ENCODE measurements at places on chromosomes 3 and 15.

DNA sequence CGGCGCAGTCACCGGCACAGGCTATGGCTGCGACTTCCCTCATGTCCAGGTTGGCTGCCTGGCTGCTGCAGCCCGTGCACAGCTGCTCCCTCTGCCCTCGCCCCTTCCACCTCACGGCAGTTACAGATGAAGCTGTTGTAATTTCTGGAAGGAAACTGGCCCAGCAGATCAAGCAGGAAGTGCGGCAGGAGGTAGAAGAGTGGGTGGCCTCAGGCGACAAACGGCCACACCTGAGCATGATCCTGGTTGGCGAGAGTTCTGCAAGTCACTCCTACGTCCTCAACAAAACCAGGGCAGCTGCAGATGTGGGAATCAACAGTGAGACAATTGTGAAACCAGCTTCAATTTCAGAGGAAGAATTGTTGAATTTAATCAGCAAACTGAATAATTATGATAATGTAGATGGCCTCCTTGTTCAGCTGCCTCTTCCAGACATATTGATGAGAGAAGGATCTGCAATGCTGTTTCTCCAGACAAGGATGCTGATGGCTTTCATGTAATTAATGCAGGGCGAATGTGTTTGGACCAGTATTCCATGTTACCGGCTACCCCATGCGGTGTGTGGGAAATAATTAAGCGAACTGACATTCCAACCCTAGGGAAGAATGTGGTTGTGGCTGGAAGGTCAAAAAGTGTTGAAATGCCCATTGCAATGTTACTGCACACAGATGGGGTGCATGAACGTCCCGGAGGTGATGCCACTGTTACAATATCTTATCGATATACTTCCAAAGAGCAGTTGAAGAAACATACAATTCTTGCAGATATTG, 13.2 kb upstream of the GNB4 start:
- no peaks in the 10 kb centered on the region for H3K4me1 ChIP-seq
- H3K27ac ChIP-seq, result no peak overlapping the region
- no peak for DNase-seq
- no peak overlapping the region for H3K4me3 ChIP-seq
- H3K36me3 ChIP-seq, result no peaks in the 10 kb centered on the region

GRCh38 chr3:67983166-67983565, 328.8 kb upstream of the SUCLG2 start:
- no peaks in the 10 kb centered on the region for H3K27me3 ChIP-seq
- no peak overlapping the region for H3K27ac ChIP-seq
- H3K36me3 ChIP-seq, result no peaks in the 10 kb centered on the region
- H3K4me3 ChIP-seq, result no peak overlapping the region

DNA sequence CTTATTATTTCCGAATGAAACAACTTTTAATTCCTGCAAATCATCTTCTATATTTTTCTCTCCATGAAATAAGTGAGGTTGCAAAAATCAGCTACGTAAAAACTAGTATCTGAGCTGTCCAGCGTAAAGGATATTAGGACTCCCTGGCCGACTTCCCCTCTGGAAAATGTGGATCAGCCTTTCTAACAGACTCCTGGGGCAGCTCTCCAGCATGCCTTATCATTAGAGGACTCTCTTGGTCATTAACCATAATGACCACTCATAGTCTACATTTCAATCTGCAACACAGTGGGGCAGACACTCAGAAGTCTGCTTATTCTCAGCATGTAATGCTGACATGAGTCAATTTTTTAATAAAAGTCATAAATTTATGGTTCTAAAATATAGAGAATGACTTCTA, 130.1 kb downstream of the MAGI1 start:
- no peak for DNase-seq
- no peaks in the 10 kb centered on the region for H3K36me3 ChIP-seq
- H3K27me3 ChIP-seq, result no peaks in the 10 kb centered on the region
- H3K27ac ChIP-seq, result no peak overlapping the region

- H3K4me1 ChIP-seq, result peaks cover 22% of the 10 kb centered on the region
- H3K4me3 ChIP-seq, result no peak overlapping the region
- no peak overlapping the region for H3K27ac ChIP-seq
- H3K27me3 ChIP-seq, result no peaks in the 10 kb centered on the region
- H3K36me3 ChIP-seq, result peaks cover 32% of the 10 kb centered on the region
Measured at GRCh38 chr3:8755564-8756237, 13.7 kb downstream of the OXTR start.

- peaks cover 4% of the 10 kb centered on the region for H3K27me3 ChIP-seq
- no peaks in the 10 kb centered on the region for H3K4me1 ChIP-seq
- no peak overlapping the region for H3K27ac ChIP-seq
- DNase-seq, result no peak
Measured at GRCh38 chr3:22990291-22991200, 212.6 kb upstream of the UBE2E2 start.

DNA sequence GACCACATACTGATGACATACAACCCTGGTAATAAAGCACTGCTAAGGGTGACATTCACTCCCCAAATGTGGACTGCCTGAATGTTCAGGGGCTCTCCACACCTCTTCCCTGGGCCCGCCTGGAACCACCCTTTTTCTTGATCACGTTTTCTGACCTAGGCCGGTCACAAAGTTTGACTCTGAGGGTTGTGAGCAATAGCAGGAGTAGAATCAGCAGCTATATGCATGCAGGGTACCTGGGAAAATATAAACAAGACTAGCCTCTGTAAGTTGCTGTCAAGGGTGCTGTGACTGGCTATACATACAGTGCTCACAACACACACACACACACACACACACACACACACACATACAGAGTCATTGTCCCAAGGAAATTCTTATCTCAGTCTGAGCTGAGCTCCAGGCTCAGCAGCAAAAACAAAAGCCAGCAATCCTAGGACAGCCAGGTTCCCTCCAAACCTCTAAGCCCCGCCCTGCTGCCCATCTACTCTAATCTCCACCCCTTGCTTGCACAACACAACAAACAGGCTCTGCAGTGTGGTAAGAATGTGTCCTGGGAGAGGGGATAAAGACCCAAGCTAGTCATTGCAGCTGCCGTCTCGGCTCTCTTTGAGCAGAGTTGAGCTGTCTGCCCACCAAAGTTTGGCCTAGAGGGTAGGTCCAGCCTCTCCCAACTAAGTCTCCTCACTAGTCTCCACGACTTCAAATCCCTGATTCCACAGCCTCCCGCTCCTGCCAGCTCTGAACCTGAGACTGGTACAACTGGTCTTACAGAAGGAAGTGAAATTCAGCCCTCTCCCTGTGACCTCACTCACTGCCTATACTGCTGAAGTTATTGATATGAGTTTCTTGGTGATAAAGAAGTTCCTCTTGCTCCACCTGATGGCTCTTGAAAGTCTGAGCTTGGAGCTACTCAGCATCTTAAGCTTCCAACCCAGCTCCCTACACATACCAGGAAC, 2.2 kb downstream of the BMF start:
- no peak overlapping the region for H3K4me3 ChIP-seq
- H3K4me1 ChIP-seq, result peaks cover 54% of the 10 kb centered on the region
- no peaks in the 10 kb centered on the region for H3K27me3 ChIP-seq
- DNase-seq, result no peak
- H3K27ac ChIP-seq, result no peak overlapping the region
- H3K36me3 ChIP-seq, result no peaks in the 10 kb centered on the region

DNA sequence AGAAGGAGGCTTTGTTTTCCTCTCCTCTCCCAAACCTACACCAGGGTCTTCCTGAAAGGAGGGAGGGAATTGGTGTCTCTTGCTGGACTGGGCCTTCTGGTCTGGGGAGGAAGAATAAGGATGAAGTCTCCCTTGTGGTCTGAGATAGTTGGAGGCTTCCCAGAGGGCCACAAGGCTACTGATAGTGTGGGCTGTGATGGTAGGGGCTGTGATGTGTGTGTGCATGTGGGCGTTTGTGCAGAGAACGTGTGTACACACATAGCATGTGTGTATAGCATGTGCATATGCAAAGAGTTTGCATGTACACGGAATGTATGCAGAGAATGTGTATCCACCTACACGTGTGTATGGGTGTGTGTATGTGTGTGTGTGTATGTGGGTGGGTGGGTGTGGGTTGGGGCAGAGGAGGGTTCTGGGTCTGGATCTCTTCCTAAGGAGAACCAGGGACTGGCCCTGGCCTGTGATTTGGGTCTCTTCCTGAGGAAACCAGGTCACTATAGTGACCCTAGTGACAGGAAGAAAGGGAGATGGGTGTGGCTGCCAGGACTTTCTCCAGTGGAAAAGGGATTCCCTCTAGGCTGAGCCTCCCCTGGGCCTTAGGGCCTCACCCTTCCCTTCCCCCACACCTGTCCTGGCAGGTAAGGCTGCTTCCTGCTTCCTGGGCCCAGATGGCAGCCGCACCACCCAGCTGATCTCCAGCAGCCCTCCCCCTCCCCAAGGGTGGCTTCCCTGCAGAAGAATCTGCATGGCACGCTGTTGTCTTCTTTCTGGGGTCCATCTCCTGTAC, 1.7 kb downstream of the FLNB start:
- H3K4me1 ChIP-seq, result peaks cover 33% of the 10 kb centered on the region
- peak overlapping the region; percentile 75 for H3K27ac ChIP-seq
- no peaks in the 10 kb centered on the region for H3K36me3 ChIP-seq
- H3K4me3 ChIP-seq, result peak overlapping the region; percentile 97
- no peak for DNase-seq

- H3K4me3 ChIP-seq, result no peak overlapping the region
- H3K36me3 ChIP-seq, result no peaks in the 10 kb centered on the region
- H3K4me1 ChIP-seq, result peaks cover 14% of the 10 kb centered on the region
- H3K27ac ChIP-seq, result no peak overlapping the region
Measured at GRCh38 chr3:13574798-13575451, 26.0 kb downstream of the FBLN2 start.

- H3K4me3 ChIP-seq, result no peak overlapping the region
- no peaks in the 10 kb centered on the region for H3K27me3 ChIP-seq
- H3K36me3 ChIP-seq, result peaks cover 35% of the 10 kb centered on the region
- DNase-seq, result no peak
- H3K4me1 ChIP-seq, result no peaks in the 10 kb centered on the region
Measured at GRCh38 chr15:59158701-59159034, 48.0 kb upstream of the LDHAL6B start.

GRCh38 chr15:84616235-84616634, 15.4 kb downstream of the ZSCAN2 start:
- no peaks in the 10 kb centered on the region for H3K27me3 ChIP-seq
- peaks cover 9% of the 10 kb centered on the region for H3K36me3 ChIP-seq
- H3K27ac ChIP-seq, result no peak overlapping the region
- no peaks in the 10 kb centered on the region for H3K4me1 ChIP-seq
- H3K4me3 ChIP-seq, result no peak overlapping the region

- no peaks in the 10 kb centered on the region for H3K36me3 ChIP-seq
- no peaks in the 10 kb centered on the region for H3K27me3 ChIP-seq
- DNase-seq, result peak; percentile 72
- H3K4me3 ChIP-seq, result peak overlapping the region; percentile 35
- peaks cover 20% of the 10 kb centered on the region for H3K4me1 ChIP-seq
Measured at GRCh38 chr3:72482589-72483321, 365.5 kb downstream of the SHQ1 start.

GRCh38 chr3:59894425-59895121, 844.7 kb upstream of the CFAP20DC start:
- H3K27me3 ChIP-seq, result no peaks in the 10 kb centered on the region
- no peaks in the 10 kb centered on the region for H3K4me1 ChIP-seq

DNA sequence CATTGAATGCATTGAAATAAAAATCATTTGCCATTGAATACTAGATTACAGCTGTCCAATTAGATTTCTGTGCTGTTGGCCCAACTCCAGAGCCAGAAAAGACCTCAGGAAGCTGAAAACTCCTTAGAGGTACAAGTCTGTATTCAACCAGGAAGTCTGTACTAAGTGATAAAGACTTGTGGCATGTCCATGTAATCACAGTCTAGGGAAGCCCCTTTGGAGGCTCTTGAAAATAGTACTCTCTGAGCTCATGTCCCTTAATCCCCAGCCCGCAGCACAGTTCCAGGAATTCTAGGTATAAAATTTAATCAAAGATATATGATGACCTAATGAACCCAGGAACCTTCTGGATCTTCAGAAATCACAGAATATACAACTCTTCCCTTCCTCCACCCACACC, 279.4 kb downstream of the RSL24D1 start:
- H3K27me3 ChIP-seq, result no peaks in the 10 kb centered on the region
- no peak for DNase-seq
- no peak overlapping the region for H3K27ac ChIP-seq

- no peaks in the 10 kb centered on the region for H3K36me3 ChIP-seq
- H3K27ac ChIP-seq, result no peak overlapping the region
- no peak overlapping the region for H3K4me3 ChIP-seq
- no peak for DNase-seq
- no peaks in the 10 kb centered on the region for H3K4me1 ChIP-seq
Measured at GRCh38 chr15:58564981-58565380, 133.2 kb downstream of the LIPC start.

Measured in astrocyte (in vitro differentiated cells and primary cell).